ENCODE measurements at places on chromosomes 1 and 21.

DNA sequence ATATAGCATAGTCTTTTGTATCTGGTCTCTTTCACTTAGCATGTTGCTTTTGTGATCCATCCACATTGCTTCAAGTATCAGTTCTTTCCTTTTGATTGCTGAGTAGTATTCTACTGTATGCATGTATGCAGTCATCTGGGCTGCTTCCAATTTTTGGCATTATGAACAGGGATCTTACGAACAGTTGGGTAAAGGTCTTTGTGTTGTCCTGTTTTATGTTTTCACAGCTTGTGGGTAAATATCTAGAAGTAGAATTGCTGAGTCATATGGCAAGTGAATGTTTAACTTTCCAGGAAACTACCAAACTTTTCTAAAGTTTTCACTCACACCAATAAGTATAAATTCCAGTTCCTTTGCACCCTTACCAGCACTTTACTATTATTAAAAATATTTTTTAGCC is 60.9 kb downstream of the LHX4 start:
- peak; percentile 23 for DNase-seq

DNA sequence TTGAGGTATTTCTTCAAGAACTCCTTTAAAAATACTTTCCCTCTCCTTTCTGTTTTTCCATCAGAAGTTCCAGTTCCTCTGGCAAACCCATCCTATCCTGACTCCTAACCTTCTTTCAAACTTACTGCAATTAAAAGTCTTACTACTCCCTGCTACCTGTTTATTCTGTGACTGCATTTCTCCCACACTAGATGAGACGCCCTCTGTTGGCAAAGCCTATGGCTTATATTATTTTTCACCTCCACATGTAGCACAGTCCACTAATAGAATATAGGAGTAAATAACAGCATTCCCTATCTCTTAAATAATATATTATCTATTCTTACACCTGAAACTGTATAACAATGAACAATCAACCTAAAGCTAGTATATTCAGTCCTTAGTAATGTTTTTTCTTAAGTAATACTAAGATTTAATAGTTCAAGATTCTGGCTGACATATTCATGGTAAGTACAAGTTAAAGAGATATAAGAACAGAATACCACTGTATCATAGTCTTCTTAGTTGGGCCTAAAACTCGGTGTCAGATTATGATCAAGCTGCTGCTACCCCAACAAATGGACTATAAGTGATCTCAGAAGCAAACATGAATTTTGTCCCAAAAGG is 54.8 kb downstream of the RAB3GAP2 start:
- no peak for DNase-seq

GRCh38 chr1:225299624-225300023 is 128.2 kb downstream of the LBR start:
- DNase-seq: no peak

- no peak for DNase-seq
Observed at GRCh38 chr1:190175320-190175719, 302.3 kb downstream of the BRINP3 start.

GRCh38 chr1:197618061-197618460 is 157.2 kb downstream of the DENND1B start:
- no peak for DNase-seq

DNA sequence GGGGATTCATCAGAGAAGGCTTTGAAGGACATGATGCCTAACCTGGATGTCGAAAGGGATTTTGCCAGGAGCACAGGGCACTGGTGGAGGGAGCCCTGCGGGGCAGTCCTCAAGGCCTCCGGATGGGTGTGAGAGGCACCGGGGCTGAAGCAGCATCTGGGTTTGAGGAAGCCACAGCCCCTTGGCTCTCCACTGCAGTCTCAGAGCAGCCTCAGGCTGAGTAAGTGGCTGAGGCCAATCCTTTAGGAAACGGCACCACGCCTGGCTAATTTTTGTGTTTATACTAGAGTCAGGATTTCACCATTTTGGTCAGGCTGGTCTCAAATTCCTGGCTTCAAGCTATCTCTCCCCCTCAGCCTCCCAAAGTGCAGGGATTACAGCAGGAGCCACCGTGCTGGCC is 12.0 kb downstream of the ERVH48-1 start:
- DNase-seq: no peak

DNA sequence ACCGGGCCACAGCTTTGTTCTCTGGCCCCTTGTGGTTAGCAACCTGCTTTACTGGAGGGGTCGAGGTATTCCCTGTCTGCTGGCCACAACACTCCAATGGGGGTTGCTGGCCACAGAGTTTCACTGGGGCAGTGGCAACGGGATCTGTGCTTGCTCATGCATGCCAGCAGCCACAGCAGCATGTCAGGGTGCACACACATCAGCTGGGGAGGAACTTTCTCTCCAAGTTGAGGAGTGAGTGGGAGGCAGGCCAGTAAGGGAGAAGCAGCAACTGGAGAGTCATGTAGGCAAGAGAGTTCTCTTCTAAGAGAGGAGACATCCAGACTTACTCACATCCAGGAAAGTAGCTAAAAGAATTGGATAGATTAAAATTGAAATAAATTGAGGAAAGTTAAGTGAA is 38.0 kb downstream of the SAMD13 start:
- no peak for DNase-seq

DNA sequence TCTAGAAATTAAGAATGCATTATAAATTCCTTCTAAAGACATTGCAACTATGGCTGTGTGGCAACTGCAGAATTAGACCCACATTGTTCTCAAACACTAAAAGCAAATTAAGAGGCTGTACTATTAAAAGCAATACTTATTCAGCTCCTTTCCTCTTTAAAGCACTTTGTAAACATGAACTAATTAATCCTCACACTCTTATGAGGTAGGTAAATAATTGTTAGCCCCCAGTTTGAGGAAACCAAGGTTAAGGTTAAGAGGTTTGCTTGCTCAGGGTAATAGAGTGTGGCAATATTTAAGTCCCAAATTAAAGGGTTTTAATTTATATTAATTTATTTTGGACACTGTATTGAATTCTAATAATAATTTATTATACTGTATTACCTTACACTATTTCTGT is 553.8 kb downstream of the LRRIQ3 start:
- DNase-seq: no peak

- no peak for DNase-seq
Observed at GRCh38 chr1:5267603-5268235, 613.3 kb downstream of the AJAP1 start.

DNA sequence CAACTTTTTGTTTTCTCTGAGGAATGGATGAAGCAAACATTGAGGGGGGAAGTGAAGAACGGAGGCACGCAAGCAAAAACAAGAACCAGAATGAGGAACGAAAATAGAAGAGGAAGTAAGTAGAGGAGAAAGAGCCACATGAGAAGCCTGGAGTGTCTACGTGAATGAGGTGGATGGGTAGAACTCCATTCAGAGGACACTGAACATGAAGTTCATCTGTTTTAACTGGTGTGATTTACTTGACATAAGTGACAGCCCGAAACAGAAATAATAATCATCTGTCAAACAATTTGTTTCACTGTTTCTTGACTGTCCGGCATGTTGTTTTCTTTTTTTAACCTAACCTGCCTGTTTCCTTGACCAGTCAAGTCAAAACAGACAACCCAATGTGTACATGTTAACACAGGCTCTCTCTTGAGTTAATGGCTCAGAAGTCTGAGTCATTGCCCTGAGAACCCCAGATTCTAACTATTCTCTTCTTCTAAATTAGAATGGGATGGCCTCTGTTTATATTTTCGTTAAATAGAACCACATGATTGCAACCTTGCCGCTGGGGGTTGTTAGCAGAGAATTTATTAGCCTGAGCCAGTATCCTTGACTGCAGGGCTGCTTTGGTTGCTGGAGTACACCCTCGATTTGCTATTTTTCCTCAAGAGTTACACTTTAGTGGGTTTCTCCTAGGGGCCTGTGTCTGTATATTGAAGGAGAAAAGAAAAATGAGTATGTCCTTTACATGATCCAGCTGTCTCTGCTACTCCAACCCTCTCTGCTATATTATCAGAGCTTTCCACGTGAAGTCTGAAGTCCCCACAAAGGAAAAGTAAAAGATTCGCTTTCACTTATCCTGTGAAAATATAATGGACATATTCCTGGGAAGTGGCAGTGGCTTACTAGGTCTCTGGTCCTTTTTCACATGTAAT is 151.7 kb downstream of the ZC3H11B start:
- DNase-seq: peak; percentile 6

GRCh38 chr1:28370239-28371009 is 884 bp downstream of the PHACTR4 start:
- no peak for DNase-seq

GRCh38 chr1:9181990-9182783 is 52.4 kb upstream of the H6PD start:
- no peak for DNase-seq
